ENCODE measurements at places on chromosomes 13 and 19. TPM values are rescaled to one million over a fixed set of nuclear protein-coding genes. Genes with fewer than 3 reads are reported as not detected.

DNA sequence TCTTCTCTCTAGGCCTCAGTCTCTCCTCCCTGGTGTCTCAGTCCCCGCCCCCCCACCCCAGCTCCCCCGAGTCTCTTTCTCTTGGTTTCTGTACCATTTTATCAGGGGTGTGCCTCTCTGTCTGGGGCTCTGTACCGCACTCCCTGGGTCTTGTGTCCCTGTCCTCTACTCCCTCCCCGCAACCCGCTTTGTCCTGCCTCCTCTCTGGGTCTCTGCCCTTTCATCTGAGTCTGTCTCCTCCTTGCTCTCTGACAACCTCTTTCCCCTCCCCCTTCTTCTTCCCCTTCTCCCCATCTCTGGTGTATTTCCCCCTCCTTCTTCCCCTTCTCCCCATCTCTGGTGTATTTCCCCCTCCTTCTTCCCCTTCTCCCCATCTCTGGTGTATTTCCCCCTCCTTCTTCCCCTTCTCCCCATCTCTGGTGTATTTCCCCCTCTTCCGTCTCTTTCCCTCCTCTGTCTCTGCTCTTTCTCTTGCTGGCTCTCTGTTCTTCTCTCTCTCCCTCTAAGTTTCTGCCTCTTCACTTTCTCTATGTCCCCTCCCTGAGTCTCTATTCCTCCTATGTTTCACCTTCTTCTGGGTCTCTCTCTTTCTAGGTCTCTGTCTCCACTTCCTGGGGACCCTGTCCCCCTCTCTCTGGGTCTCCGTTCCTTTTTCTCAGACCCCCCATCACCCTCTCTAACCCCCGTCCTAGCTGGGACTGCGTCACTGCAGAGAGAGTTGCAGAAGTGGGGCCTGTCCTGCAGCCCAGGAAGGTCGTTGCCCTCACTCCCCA lies 2.2 kb upstream of the KCNC3 start:
- DNase-seq, result no peak

DNA sequence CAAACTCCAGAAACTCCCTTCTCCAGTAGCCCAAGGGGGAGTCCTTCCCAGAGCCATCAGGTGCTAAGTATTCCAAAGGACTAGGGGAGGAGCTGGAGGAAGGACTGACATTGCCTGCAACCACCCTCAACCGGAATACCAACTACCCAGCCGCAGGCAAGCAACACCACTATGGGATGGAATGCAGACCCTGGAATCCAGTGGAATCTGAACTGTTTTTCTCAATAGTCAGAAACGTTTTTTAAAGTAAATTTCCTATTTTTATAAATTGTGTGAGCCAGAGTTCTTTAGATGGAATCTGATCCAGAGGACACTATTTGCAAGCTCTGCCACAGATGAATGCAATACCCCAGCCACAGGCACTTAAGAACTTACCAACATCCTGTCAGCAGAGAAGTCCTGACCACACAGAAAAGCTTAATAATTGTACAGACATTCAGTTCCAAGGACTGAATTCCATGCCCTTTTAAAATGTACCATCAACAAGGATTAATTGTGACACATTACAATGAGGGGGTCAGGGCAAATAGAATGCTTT lies 92.1 kb downstream of the USP12 start:
- DNase-seq, result no peak

The METTL21C gene
- total RNA-seq, result not detected

GRCh38 chr13:40668335-40668734 lies 1.9 kb upstream of the FOXO1 start:
- peak; percentile 46 for DNase-seq

- DNase-seq, result no peak
These were observed 198.4 kb downstream of the COL4A1 start for GRCh38 chr13:110108348-110109139.

DNA sequence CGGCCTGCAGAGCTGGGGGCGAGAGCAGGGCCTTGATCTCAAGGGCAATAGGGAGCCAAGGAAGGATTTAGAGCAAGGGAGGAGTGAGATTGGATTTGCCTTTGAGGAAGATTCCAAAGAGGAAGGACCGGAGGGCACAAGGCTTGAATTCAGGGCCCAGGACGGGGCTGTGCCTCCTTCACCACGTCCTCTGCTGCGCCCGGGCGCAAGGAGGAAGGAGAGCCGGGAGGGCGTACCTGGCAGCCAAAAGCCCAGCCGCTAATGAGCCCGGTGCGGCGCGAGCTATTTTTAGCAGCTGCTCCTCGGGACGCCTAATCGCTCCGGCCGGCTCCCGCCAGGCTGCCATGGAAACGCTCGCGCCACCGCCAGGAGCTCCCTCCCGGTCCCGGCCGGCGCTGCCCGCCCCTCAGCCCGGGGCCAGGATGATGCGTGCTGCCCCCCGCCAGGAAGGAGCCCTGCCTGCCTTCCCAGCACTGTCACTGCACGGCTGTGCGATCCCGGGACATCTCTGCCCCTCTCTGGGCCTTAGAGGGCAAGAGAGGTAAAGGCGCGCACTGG lies 31.3 kb downstream of the TINCR start:
- no peak for DNase-seq

DNA sequence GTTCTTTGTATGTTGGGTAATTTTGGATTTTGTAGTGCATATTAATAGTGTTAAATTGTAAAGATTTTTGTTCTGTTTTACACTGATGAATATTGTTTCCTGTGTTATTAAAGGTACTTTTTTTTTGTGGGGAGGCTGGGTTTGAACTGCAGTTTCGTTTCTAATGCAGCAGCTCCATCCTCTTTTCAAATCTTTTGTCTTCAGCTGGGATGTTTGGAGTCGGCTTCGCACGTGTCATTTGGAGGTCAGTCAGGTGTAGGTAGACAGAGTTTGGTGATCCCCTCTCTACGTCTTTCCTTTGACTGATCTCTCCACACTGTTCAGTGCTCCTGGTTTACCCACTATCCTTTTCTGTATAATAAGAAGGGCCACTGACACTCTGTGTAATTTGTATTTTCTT lies 30.3 kb downstream of the TDRD3 start:
- no peak for DNase-seq

The JAK3 gene
- total RNA-seq, result 233 TPM

The SPTBN4 gene
- total RNA-seq, result 0.60 TPM

The KISS1R gene
- total RNA-seq, result 2.3 TPM

DNA sequence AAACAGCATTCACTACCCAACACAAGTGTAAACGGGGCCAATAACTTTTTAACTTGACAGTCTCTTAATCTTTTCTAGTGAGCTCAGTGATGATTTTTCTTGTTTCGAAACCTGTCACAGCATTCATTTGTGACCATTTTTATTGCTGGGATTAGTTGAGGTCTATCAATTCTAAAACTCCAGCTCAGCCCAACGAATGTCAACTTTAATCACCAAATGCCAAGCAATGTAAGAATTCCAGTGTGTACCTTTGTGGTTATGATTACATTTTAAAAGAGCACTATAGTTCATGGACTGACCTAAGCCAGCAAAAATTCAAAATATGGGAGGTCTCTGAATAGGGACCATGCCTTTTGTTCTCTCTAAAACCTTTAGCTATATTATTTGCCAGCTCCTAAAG lies 694.3 kb upstream of the SGCG start:
- DNase-seq, result no peak

The ZNF154 gene
- 0.70 TPM for total RNA-seq

The CPT1C gene
- 2.9 TPM for total RNA-seq

The SLC10A2 gene
- not detected for total RNA-seq

- no peak for DNase-seq
These were observed 20.4 kb downstream of the CEACAM3 start for GRCh38 chr19:41816761-41817160.

GRCh38 chr13:95485518-95486144 lies 66.9 kb upstream of the CLDN10 start:
- DNase-seq, result no peak

GRCh38 chr19:1478934-1479707 lies at the start of gene C19orf25:
Gene C19orf25 (minus strand): TSS chr19:1479215. CDS start chr19:1478903, 312 bp downstream.
- peak; percentile 95 for DNase-seq

The TBC1D17 gene
- 42.3 TPM for total RNA-seq

DNA sequence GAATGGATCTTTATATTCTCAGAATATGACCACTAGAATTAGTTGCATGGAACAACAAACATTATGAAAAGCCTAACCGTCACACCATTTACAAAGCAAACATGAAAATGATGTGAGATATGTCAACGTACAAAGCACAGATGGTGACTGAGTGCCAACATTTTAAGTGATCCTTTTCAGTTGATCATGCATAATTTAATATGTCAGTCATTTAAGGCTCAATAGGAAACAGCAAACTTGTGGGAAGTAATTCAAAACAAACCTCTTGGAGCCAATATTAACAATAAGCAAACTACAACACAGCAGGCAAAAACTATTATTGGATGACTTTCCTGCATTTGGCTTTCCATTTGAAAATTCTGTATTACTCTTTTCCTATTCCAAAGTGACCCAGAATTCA lies 277.6 kb downstream of the SLITRK6 start:
- DNase-seq, result no peak

Measured in activated CD4-positive, alpha-beta memory T cell treated with anti-CD3 and anti-CD28 coated beads, Interleukin-2, amount 10 ng/mL, durations not matched to agents 7 days and 5 days (primary cell).